Ammon's horn (tissue), 1 donor: ENCODE measurements at places on chromosomes 11 and 22.

DNA sequence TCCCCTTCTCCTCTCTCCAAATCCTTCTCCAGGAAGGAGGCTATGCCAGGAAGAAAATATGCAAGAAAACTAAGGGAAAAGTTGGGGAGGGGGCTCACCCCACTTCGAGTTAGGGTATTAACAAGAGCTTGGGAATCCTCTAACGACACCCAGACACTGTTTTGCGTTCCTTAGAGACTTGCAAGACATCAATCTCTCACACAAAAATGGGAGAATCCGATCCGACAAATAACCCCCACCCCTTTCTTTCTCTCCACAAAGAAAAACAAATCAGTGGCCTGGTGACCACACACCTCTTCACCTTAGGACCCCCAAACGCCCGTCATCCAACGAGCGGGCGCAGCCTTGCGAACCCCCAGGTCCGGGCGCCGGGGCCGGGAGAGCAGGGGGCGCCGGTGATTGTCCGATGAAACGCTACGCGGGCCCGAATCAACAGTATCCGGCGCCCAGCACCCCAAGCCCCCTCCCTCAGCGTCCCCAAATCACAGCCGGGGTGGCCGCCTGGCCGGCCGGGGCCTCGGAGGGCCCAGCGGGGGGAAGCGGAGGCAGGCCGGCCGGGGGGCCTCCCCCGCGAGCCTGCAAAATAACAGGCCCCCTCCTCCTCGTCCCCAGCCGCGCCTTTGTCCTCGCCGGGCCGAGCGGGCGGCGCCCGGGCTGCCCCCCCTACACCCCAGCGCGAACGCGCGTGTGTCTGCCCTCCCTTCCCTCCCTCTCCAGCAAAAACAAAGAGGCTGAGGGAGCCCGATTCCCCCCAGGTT lies 690 bp downstream of the CSNK1E start:
- peak; percentile 81 for DNase-seq

DNA sequence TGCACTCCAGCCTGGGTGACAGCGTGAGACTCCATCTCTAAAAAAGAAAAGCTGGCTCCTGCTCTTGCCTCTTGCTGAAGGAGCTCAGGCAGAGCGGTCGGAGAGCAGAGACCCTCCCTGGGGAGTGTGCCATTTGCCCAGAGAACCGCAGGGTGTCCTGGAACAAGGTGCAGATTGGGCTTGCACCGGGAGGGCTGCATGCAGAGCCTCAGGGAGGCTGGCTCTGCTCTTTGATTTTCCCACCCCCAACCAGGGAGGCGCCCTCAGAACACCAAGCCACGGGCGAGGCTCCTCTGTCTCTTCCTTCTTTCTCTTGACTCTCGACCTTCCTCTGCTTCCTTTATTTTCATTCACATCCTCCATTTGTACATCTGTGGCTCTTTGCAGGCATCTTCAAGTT lies 889.1 kb downstream of the OPCML start:
- DNase-seq = no peak

DNA sequence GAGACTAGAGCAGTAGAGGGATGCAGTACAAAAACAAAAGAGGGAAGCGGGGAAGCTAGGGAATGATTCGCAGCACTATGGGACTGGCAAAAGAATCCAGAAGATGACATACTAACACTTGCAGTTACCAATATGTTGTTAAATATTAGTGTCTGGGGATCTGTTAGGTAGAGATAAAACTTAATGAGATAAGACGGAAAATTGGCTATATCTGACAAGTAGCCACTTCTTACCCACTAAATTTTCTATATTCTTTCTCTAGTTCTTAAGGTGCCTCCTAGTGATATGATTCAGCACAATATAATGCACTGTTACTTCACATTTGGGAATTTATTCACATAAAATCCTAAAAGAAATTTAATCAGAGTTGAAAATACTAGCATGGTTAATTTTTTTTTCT lies 30.8 kb downstream of the CCDC90B start:
- DNase-seq = no peak

DNA sequence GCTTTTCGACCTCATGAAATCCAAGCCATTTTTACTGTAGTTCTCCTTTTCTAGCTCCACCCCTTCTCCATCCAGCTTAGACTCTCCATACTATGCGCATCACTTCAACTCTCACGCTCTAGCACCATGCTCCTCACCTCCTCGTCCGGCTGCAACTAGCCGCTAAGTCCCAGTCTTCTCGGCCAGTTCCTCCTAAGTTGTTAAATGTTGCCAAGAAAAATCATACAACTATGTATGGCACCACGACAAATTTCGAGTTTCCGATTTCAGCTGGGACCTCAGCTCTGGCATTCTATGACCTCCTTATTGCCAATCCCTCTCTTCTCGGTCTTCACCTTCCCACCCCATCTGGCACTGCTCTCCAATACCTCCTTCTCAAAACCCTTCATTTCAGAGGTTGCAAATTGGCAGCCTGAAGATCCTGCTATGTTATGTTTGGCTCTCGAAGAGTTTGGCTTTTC lies 1.0 kb downstream of the ZNF70 start:
- no peak for DNase-seq

DNA sequence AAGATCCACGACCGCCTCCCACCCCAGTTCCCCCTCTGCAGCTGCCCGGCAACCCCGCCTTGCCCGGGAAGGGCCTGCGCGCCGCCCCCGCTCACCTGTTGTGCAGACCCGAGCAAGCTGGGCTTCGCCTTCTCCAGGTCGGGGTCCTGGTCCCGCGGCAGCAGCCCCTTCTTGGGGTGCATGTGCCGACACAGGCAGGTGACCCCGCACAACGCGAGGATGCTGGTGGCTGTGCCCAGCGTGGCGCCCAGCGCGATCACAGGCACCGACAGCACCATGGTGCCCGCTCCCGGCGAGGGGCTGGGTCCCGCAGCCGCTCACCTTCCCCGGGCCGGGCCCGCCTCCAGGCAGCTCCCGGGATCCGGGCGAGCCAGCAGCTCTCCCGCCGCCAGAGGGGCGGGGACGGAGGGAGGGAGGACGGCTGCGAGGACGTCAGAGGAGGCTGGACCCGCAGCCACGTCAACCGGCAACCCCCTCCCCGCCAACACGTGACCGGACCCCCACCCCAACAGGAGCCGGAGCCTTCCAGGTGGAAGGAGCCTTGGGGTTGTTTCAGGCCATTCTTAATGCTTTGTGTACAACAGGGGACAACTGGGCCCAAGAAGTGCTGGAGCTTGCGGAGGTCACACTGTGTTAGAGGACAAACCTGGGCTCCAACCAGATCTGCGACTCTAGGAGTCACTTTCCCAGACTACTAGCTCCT lies at the start of gene SYT13:
SYT13 (minus strand) TSS at position 412 of the 703 bp plus-strand sequence; CDS start at position 278, 134 bp downstream.
- DNase-seq = peak; percentile 46

DNA sequence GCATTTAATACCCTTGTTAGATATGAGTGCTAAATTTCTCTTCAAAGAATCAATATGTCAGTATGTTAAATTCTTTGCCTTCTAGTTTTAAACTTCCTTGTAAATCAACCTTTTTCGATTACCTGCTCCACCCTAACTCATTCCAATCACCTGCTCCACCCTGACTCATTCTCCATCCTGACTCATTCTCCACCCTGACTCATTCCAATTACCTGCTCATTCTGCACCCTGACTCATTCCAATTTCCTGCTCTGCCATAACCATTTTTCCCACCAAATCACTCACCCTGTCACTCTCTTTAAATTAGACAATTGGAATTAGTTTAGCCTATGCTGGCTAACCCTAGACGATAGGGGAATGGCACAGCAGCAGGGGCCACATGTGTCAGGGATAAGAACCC lies 519.5 kb upstream of the LRRC4C start:
- no peak for DNase-seq

GRCh38 chr11:65573391-65574079 lies 1.2 kb downstream of the FAM89B start:
- no peak for DNase-seq

GRCh38 chr11:87012089-87012488 lies 25.6 kb upstream of the TMEM135 start:
- no peak for DNase-seq

GRCh38 chr22:36284171-36284571 lies 31.2 kb downstream of the APOL1 start:
- DNase-seq = no peak
